Urothelium cell line (cell line): ENCODE measurements at places on chromosomes 3 and 15.

DNA sequence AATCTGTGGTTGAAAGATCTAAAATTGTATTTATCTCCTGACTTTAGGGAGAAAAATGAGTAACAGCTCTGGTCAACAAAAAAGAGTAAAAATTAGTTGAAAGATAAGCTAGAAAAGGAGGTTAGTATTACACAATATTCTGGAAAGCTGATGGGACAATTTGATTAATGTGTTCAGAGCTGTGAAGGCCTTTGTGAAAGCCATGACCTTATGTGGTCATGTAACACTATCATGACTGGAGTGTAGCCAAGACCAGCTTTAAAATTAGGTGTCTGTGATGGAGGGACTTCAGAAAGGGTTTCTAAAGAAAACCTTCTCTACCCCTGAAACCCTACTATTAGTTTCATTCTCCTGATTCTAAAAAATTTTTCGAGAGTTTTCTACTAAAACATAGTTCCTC is 127.2 kb downstream of the NFKBIZ start:
- DNase-seq: no peak

DNA sequence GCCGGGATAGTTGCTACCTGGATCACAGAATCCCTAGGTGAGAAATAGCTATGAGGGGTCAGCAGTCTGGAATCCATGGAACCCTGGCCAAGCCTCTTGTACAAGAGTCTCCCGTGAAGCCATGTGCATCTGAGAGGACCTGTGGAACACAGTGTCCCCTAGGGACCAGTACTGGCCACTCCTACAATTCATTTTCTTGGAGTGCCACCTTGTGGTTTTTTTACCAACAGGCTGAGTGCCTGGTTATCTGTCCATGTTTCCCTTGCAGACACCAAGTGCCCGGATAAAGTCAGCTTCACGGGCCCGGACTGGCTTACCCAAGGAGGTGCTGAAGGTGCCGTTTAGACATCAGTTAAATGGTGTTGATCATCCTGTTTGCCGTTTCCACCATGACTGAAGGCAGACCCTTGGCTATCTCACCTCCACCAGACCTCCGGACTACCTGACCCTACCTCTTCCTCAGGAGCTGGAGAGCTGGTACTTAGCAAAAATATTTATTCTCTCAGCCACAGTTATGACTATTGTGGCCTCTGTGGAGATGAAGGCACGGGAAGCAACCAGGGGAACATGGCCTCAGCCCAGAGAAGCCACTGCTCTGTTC is 93.9 kb downstream of the RBPMS2 start:
- DNase-seq: peak; percentile 87

GRCh38 chr15:37682304-37682703 is 252.1 kb upstream of the TMCO5A start:
- no peak for DNase-seq

GRCh38 chr3:110419601-110420000 is 652.0 kb upstream of the NECTIN3 start:
- DNase-seq: no peak

DNA sequence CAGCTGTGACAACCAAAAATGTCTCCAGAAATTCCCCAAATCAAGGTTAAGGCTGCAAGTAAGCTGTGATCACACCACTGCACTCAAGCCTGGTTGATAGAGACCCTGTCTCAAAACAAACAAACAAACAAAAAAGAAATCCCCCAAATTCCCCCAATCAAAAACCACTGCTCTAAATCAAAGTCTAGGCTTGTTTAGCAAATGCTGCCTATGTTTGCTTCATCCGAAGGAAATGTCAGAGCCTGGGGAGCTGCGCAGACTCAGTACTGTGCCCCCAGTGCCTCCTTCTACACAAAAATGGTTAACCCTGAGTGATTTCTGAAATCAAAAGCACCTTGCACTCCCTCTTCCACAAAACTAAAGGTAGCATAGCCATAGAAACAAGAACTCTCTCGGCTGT is 13.4 kb downstream of the IL17RD start:
- no peak for DNase-seq

DNA sequence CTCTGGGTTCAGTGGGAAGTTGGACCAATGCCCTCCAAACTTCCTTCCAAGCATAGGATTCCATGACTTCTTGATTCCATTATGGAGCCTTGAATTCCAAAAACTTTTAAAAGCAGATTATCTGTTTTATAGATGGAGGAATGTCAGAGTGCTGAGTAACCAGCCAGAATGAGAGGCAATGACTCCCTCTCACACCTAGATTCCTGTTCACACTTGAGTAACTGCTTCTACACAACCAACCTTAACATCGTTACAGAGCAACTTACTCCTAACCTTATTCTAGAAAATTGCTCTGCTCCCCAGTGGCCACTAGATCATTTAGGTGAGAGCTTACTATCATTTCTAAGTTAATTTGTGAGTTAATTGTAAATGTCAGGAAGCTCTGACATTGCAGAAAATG is 24.2 kb upstream of the NR2F2 start:
- no peak for DNase-seq

DNA sequence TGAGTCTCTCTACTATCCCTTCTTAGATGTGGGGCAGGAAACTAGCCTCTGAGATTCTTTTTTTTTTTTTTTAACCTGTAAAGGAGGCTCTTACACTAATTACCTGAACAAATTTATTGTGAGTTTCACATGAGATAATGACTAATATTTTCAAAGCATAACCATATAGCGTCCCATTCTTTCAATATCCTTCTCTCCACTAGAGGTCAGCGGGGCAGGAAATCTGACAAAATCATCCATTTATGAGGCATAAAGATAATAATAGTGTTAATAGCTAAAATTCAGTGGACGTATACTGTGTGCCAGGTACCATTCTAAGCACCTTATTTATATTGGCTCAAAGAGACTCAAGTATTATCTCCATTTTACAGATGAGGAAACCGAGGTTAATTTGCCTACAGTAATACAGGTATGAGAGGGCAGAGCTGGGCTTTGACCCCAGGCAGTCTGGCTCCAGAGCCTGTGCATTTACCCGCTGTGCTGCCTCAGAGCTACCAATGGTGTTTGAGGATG is 16.3 kb upstream of the SMAD6 start:
- no peak for DNase-seq

- DNase-seq: no peak
Observed at GRCh38 chr15:28051955-28052633, 47.0 kb downstream of the OCA2 start.

DNA sequence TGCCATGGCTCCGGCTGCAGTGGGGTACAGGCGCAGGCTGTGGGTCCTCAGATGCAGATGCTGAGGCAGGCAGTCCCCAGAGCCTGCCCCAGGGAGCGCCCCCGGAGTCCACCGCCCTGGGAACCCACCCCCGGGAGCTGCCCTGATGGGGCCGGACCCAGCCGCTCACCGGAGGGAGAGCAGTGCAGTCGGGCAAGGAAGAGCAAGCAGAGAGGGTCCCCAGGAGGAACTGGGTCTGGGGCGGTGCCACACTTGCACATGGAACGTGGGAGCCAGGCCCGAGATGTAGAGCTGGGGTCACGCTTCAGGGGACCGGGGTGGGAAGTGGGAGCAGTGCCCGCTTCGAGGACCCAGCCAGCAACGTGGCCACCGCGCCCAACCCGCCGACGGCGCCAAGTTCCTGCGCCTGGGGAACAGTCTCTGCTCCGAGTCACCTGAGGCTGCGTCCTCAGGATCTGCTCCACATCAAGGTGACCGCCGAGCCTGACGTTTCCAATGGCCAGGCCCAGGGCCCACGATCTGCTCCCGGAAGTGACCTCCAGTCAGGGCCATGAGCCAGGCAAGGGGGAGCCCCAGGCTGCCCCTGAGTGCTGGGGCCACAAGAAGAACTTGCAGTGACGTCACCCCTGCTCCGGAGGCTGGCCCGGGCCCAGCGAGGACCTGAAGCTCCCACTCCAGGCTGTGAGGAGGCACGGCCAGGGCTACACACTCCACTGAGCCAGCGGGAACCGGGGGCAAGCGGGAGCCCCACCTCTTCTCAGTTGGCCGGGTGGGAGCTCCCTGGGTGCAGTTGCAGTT is 27.0 kb upstream of the TFG start:
- no peak for DNase-seq

DNA sequence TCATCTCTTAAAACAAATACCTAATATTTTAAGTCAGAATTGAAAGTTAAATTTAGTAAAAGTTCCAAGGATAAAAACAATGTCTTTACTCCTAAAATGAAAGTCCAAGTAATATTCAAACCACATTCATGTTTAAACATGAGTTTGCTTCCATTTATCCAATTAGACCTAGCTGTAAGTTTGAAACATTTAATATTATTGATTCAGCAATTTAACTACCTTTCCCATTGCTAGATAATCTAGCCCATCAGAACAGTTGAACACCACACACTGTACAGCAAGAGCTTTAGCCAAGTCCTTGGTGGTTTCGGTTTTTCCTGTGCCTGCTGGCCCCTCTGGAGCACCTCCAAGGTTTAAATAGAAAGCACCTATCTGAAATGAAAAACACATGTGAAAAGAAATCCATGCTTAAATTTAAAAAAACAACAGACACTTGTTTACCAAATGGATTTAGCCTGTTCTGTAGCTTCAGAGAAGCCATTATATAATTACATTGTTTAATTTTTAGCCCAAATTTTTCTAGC is 97.8 kb downstream of the DNAH12 start:
- DNase-seq: no peak

GRCh38 chr3:126938520-126939337 is 44.2 kb upstream of the PLXNA1 start:
- no peak for DNase-seq

DNA sequence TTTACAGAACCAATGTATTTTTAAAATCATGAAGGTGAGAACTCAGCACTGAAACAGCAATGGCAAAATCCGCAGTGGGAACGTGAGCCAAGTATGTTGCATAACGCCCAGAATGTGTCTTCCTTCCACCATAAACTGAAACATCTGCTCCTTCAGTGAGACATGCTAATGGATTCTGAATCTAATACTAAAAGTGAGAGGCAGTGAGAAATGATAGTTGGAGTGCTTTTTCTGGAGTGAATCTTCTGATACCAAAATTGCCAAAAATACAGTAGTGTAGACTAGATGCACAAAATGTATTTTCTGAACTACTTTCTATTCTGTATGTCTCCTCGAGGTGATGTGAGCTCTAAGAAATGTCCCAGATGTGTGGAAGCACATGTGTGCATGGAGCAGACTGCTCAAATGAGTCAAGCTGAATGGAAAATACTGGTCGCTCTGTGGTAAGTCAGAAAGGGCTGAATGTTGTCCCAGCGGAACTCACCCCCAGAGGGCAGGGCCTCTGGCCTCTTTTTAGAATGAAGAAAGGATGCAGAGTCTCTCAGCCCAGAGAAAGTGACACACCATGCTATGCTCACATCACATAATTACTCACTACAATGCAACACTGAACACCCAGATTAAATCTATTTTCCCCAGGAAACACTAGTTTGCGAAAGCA is 73.0 kb downstream of the ATP10A start:
- no peak for DNase-seq

DNA sequence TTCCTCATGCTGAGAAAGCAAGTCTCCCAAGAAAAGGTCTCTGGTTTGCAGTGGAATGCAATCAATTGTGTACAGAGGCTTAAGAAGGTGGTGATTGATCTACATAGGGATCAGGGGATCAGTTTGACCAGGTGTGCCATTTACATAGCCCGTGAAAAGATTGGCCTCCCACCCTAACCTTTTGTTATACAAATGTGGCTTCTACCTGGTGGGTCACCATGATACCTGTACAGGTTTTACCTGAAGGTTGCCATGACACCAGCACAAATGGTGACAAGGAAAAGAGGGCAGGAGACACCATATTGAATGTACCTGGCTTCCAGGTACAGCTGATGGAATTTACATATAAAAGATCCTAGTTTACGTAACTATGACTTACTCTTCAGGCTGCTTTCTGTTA is 25.5 kb upstream of the TEX55 start:
- no peak for DNase-seq

- DNase-seq: no peak
Observed at GRCh38 chr15:53247041-53247708, 457.0 kb upstream of the ONECUT1 start.
